ENCODE measurements at places on chromosomes 12 and 14. TPM values are rescaled to one million over a fixed set of nuclear protein-coding genes. Genes with fewer than 3 reads are reported as not detected.

The ZFHX2 gene
- polyA plus RNA-seq, result 0.14 TPM

DNA sequence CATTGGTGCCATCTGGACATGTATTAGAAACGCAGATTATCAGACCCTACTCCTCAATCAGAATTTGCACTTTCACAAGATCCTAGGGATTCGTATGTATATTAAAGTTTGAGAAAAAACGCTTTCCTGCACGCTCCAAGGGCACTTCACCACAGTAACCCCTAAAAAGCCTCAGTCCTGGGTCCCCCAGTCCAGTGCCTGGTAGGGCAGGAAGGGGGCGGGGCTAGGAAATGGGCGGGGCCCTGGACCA lies 369 bp downstream of the DEPDC4 start:
- DNase-seq, result no peak

DNA sequence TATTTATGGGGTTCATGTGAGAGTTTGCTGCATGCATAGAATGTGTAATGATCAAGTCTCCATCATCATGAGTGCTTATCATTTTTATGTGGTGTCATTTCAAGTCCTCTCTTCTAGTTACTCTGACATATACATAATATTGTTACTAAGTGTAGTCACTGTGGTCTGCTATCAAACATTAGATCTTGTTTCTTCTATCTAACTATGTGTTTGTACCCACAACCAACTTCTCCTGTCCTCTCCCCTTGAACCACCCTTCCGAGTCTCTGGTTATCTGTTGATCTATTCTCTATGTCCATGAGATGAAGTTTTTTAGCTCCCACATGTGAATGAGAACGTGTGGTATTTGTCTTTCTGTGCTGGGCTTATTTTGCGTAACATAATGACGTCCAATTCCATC lies 107.7 kb downstream of the RAD51B start:
- DNase-seq, result no peak

DNA sequence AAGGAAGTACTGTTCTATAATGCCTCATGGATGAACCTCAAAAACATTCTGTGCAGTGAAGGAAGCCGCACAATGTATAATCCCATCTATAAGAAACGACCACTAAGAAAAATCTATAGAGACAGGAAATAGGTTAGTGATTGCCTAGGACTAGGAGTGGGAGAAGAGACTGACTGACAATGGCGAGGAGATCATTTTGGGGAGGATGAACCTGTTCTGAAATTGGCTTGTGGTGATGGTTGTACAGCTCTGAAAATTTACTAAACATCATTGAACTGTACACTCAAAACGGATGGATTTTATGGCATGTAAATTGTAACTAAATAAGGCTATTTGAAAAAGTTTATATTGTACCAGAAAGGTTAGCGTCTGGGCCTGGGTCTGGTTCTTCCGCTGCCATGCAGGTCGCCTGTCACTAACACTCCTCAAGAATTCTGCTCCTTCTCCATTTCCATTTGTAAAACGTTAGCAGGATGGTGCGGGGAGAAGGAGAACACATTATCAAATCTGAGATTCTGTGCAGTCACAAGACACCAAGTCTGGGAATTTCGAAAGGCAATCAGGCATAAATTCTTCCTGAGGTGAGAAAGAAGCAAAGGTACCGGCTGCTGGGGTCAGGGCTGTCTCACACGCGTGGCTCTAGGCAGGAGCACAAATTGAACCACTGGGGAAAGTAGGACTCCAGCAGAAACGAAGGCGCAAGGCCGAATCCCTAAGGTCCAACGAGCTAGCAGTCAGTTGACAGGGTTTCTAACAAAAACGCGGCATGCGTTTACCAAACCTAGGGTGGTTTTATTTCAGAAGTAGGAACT lies 845 bp upstream of the COCH start:
- DNase-seq, result no peak

GRCh38 chr12:123937707-123938591 lies 34.7 kb downstream of the CCDC92 start:
- DNase-seq, result no peak

The OR6S1 gene
- not detected for polyA plus RNA-seq

- DNase-seq, result no peak
Observed at GRCh38 chr12:65666876-65667275, 157.4 kb upstream of the HMGA2 start.

GRCh38 chr12:77559400-77560074 lies 271.2 kb upstream of the NAV3 start:
- DNase-seq, result no peak

Measured in AG04450 (cell line).